A375 (cell line): ENCODE measurements at places on chromosomes 12 and 14. TPM values are rescaled to one million over a fixed set of nuclear protein-coding genes. Genes with fewer than 3 reads are reported as not detected.

The ANO4 gene
- total RNA-seq, result 0.30 and 2.0 TPM in 2 replicates

The TSPAN19 gene
- 0.08 and 0.49 TPM in 2 replicates for total RNA-seq

The EFS gene
- total RNA-seq, result not detected in 2 replicates

The RFLNA gene
- total RNA-seq, result not detected in 2 replicates

The TMEM263 gene
- 36.5 and 36.6 TPM in 2 replicates for total RNA-seq
